Activated naive CD4-positive, alpha-beta T cell (primary cell): ENCODE measurements at places on chromosomes 6 and 20.
A peak's percentile ranks its signal among the peaks of the same experiment; 100 is the strongest.

DNA sequence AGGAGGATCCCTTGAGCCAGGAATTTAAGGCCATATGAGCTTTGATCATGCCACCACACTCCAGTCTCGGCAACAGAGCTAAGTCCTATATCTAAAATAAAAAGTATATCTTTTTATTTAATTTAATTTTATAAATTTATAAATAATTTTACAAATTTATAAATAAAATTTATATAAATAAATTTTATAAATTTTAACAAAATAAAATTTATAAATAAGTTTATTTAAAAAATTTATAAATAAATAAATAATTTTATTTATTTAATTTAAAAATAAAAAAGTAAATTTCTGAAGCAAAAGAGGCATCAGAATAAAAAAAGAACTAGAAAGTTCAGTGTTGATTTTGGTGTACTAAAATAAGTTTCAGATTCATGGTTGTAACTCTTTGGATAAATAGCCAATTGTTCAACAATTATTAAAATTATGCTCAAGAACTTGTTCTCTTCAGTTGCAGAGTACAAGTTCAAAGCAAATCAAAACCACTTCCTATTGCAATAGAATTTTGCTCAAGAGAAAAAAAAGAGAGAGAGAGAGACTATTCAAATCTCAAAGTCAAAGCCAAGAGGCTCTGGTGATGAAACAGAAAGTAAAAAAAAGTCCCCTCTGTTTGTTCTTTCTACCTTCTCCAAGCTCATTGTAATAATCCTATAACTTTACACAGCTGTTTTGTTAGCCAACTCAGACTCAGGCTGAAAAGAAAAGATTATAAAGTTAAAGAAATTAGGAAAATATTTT, 547.5 kb upstream of the ADGRB3 start:
- DNase-seq = no peak

DNA sequence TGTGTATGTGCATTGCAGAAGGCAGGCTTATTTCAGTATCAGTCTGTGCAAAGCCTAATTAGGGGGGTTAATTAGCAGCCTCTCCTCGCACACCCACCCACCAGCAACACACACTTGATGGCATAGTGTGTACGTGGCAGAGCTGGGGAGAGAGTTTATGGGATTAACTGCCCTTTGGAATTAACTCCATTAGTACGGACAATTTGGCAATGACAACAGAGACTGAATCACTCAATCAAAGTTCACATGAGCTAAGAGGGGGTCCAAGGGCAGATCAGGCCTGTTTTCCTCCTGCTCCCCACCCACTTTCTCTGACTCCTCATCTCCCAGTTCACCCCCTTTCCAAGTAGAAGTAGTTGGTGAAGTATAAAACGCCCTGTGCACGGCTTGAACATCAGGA, 69.5 kb downstream of the LRFN2 start:
- DNase-seq = no peak

DNA sequence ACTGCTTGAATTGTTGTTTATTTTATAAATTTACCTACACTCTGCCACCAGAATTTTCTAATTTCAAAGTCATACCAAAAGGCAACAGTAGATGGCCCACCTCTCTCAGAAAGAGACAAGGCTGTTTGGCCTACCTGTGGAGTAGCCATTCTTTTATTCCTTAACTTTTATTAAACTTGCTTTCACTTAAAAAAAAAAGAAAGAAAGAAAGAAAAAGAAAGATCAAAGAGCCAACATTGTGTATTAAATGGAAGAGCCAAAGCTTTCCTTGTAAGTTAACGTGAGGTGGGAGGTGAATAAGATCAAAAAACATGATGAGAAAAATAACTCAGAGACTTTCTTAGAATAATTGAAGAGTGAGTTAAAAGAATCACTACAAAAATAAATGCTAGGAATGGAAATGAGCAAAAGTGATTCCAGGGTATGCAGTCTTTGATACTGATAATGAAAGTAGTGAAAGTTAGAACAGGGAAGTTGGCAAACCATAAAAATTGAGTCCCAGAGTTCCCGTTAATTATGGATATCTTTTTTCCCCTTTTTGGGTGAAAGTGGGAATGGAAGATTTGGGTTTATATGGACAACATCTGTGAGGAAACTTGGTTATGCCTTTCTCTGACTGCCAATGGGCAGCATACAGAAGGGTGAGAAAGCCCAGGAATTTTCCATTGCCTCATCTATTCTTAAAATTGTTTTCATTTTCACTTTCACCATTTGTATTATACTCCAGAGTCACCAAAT, 35.9 kb upstream of the MYB start:
- DNase-seq = no peak

- no peak for DNase-seq
Observed at GRCh38 chr20:39812116-39812515, 850.0 kb downstream of the DHX35 start.

- no peak for DNase-seq
Observed at GRCh38 chr20:58995461-58996225, 11.4 kb downstream of the CTSZ start.

DNA sequence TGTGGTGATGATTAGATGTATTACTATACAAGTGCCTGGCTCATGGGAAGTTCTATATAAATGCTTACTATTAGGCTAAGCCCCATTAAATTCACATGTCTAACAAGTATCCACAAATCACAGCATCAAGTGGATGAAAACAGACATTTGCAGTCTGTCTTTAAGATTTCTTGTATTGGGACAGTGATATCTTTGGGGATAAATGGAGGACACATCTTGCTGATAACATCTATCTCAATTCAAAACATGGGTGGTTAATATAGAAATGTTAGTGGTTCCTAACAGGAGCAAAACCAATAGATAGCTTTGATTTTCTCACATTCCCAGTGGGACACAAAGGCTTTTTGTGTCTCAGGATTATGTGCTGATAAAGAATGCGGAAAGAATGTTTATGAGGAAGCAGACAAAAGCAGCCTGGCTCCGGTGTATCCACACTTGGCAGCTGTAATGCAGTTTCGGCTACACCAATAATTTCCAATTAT, 29.3 kb downstream of the PTPRK start:
- no peak for DNase-seq

- DNase-seq = no peak
Observed at GRCh38 chr6:158029668-158030230, 48.1 kb downstream of the SYNJ2 start.

DNA sequence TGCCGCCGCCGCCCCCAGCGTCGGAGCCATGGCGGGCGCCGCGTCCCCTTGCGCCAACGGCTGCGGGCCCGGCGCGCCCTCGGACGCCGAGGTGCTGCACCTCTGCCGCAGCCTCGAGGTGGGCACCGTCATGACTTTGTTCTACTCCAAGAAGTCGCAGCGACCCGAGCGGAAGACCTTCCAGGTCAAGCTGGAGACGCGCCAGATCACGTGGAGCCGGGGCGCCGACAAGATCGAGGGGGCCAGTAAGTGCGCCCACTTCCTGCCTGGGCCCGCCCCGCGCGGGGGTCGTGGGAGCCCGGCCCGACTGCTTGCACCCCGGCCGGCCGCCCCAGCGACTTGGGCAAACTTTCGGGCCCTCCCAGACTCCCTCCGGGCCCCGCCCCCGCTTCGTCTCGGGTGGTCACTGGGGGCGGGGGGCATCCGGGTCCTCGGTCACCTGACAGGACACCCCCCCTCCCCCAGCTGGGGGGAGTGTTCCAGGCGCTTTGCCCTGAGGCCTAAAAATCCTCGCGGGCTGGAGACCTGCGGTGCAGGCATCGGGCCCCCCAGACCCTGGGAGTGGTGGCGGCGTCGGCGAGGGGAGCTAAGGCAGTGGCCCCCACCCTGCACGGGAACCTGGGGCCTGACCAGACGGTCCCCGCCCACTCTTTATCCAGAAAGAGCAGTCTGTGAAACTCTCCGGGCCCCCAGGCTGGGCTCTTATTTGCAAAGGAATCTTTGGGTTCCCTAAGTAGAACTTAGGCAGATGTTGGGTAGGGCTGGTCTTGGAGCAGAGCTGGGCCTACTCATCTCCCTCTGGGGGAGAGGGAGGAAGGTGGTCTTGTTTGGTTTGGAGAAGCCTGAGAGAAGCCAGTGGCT, 501 bp downstream of the PLCG1 start:
- peak; percentile 48 for DNase-seq

DNA sequence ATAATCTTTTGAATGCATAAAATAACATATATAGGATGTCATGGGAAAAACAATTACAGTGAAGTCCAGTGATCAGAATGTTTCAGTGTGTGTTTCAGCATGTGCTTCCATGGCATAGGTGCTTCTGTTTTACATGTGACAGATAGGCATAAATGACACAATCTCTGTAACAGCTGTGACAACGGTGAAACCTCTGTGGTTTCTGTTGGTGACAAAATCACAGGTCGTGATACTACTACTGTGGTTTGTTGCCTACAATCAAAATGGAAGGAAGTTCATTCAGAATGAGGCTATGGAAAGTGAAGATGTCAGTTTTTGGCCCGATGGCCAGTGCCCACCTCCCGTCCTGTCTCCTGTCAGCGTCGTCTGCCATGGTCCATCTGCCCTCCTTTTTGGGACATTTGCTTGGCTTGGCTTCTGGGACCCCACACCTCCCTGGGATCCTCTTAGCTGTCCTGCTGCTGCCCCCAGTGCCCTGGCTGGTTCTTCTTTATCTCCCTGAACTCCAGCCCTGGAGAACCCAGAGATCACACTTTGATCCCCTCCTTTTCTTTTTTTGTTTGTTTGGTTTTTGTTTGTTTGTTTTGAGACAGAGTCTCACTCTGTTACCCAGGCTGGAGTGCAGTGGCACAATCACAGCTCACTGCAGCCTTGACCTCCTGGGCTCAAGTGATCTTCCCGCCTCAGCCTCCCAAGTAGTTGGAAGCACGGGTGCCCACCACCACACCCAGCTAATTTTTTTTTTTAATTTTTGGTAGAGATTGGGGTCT, 79.3 kb upstream of the NAA20 start:
- DNase-seq = no peak
